ENCODE measurements at places on chromosomes 16 and 17. TPM values are rescaled to one million over a fixed set of nuclear protein-coding genes. Genes with fewer than 3 reads are reported as not detected.
A peak's percentile ranks its signal among the peaks of the same experiment; 100 is the strongest.

DNA sequence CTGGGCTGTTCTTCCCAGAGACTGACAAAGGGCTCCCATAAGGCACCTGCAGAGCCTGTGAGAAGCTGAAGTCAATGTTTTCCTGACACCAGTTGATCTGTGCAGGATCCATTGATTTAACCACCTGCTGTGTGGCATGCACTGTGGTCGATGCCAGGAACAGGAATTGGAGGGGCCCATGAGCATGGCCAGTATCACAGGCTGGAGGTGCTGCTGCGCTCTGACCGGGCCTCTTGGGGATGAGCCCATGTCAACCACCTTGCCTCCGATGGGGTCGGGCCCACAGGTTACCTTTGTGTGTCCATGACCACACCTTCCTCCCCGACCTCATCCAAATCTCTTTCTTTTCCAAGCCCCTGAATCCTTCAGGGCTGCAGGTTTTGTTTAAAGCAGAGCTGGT is 18.2 kb upstream of the STH start:
- no peaks in the 10 kb centered on the region for H3K4me1 ChIP-seq
- no peak overlapping the region for H3K27ac ChIP-seq
- no peak for DNase-seq
- no peak overlapping the region for H3K4me3 ChIP-seq
- H3K27me3 ChIP-seq = no peaks in the 10 kb centered on the region

GRCh38 chr17:13477180-13477611 is 124.5 kb downstream of the HS3ST3A1 start:
- no peaks in the 10 kb centered on the region for H3K4me1 ChIP-seq
- H3K36me3 ChIP-seq = no peaks in the 10 kb centered on the region
- DNase-seq = no peak
- no peak overlapping the region for H3K27ac ChIP-seq
- H3K27me3 ChIP-seq = no peaks in the 10 kb centered on the region

- H3K4me1 ChIP-seq = no peaks in the 10 kb centered on the region
- no peak overlapping the region for H3K4me3 ChIP-seq
- DNase-seq = no peak
- H3K27me3 ChIP-seq = no peaks in the 10 kb centered on the region
These were observed 131.0 kb downstream of the CCDC144A start for GRCh38 chr17:16820979-16821543.

- peak within 1 kb of the TSS; percentile 74 for H3K27ac ChIP-seq
- H3K27me3 ChIP-seq = peaks cover 98% of the 10 kb centered on the region
- no peaks in the 10 kb centered on the region for H3K36me3 ChIP-seq
These were observed at the start of gene SALL1 for GRCh38 chr16:51150888-51151320. Gene SALL1 (minus strand): TSS chr16:51151270. CDS start chr16:51151241, 29 bp downstream.

DNA sequence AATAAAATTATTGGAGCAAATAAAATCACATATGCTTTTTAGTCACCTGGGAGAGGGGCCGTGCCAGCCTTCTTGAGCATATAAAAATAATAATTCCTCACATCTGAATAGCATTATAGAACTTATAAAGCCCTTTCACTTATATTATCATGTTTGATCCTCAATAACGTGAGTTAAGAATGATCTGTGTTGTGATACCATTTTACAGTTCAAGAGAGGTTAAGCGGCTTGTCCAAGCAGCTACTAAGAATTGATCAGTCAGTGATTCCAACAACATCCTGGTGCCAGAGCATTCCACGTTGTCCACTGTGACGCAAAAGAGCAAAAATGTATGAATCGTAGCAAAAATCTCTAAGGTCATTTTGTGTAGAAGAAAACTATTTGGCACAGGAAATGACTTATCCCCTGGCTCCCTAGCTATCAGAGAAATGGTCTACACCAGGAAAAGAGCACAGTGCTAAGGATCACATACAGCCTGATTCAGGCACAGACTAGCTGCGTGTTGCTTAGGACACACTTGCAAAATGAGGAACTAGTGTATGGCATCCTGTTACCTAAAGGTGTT is 33.0 kb downstream of the ANKFN1 start:
- no peaks in the 10 kb centered on the region for H3K36me3 ChIP-seq
- H3K27ac ChIP-seq = no peak overlapping the region
- no peak overlapping the region for H3K4me3 ChIP-seq
- DNase-seq = no peak
- no peaks in the 10 kb centered on the region for H3K27me3 ChIP-seq
- H3K4me1 ChIP-seq = no peaks in the 10 kb centered on the region

DNA sequence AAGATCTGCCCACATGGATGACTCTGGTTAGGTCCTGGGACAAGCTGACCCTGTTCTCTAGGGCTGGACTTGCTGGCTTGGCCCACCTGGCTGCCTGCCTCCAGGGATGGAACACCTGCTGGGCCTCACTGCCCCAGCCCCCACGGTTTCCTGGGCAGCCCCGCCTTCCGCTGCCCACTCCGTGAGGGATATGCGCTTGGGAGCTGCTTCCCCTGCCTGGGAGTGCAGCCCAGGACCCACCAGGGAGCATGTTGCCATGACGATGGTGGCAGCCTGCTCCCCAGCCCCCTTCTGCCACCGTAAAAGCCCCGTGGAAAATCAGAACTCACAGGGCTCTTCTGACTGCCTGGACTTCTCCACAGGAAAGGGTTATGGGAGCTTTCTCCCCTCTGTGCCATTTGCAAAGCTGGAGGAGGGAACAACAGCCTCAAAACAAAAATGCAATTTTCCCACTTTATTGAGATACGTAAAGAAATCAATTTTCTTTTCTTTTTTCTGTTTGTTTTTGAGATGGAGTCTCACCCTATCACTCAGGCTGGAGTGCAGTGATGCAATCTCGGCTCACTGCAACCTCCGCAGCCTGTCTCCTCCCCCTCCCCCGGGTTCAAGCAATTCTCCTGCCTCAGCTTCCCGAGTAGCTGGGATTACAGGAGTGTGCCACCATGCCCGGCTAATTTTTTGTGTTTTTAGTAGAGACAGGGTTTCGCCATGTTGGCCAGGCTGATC is 18.0 kb upstream of the GAS7 start:
- DNase-seq = no peak
- H3K4me3 ChIP-seq = no peak overlapping the region
- H3K4me1 ChIP-seq = no peaks in the 10 kb centered on the region

DNA sequence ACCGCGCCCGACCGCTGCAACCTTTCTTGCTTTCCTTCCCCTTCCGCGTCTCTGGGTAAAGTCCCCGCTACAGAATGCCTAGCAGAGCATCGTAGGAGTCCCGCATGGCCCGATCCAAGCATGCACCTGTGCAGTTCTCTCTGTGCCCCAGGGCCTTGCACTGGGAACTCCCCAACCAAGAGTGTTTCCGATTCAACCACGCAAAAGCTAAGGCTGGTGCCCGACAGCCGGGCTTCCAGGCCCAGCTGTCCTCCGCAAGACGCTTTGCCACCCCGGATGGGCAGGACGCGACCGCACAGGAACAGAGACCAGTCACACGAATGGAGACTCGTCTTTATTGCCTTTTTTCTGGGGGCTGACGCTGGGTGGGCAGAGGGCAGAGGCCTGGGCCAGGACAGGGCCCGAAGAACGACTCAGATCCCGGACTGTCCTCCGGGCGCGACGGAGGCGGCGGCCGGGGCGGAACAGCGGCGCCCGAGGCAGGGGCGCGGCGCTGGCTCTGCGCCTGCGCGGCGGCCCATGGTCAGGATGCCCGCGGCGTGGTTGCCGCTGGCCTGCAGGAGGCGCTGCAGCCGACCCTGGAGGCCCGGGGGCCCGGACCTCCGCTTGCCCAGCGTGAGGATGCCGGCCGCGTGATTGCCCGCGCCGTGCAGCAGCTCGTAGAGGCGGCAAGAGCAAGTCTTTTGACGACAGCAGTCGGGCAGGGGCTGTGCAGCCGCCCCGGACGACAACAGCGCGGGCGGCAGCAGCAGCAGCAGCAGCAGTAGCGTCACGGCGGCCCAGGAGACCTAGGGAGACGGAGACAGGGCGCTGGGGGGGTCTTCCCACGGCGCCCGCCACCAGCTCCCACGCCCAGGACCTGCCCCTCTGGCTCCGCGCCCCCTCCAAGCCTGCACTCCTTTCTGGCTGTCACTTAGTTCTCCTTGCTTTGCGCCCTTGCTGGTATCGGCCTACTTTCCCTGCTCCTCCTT is 1.2 kb downstream of the HCRT start:
- H3K4me3 ChIP-seq = peak overlapping the region; percentile 41
- no peaks in the 10 kb centered on the region for H3K36me3 ChIP-seq
- H3K4me1 ChIP-seq = peaks cover 36% of the 10 kb centered on the region
- peak; percentile 83 for DNase-seq
- H3K27me3 ChIP-seq = peaks cover 31% of the 10 kb centered on the region

- peaks cover 9% of the 10 kb centered on the region for H3K27me3 ChIP-seq
- no peak for DNase-seq
- peaks cover 5% of the 10 kb centered on the region for H3K4me1 ChIP-seq
- H3K36me3 ChIP-seq = no peaks in the 10 kb centered on the region
- no peak overlapping the region for H3K27ac ChIP-seq
These were observed 18.4 kb upstream of the STAC2 start for GRCh38 chr17:39244016-39244599.

DNA sequence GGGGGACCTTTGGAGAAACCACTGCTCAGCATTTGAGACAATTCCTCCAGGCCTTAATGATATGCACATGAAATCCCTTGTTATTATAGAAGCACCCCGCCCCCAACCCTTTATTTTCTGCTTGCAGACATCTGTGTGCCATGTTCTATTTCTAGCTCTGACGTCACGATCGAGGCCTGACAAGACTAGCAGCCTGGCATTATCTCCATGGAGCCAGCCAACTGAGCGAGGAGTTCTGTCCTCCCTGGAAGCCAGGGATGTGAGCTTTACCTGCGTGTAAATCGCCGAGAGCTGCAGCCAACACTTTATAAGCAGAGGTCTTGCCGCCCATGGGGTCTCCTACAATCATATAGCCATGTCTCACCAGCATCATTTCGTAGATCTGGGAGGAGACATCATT is 116.9 kb downstream of the DNAH3 start:
- H3K36me3 ChIP-seq = no peaks in the 10 kb centered on the region
- no peak overlapping the region for H3K4me3 ChIP-seq
- H3K27ac ChIP-seq = no peak overlapping the region
- DNase-seq = no peak
- H3K27me3 ChIP-seq = no peaks in the 10 kb centered on the region
- H3K4me1 ChIP-seq = no peaks in the 10 kb centered on the region

DNA sequence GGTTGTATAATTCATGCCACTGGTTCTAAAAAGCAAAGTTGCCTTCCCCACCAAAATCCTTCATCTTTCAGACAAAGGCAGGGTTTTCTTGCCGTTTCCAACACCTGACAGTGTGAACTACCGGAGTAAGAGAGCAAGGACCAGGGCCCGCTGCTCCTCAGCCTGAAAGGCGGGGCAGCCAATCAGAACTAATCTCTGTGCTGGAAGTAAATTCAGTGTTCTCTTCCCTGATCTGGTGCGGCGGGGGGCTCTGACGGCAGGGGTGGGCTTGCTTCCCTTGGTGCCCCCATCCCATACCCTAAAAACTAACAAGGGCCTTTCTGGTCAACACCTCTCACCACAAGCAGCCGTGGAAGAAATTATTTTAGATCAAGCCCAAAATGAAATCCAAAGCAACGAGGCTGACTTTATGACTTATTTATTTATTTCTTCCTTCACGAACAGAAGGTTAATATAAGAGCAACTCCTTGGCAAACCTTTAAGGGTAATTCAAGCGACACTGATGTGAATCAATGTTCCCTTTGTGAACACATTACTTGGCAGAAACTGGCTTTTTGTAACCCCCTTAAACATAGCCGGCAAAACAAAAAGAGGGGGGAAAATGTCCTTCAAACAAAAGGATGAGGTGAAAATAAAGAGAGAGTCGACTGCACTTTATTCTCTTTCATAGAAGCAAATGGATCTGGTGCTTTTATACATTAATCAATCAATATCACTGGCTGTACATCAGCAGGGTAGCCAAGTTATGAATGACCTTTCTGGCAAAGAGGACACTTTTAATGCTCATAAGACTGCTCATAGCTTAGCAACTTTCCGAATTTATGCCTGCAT is 189.9 kb downstream of the ZFHX3 start:
- H3K4me3 ChIP-seq = no peak overlapping the region
- no peaks in the 10 kb centered on the region for H3K4me1 ChIP-seq
- H3K36me3 ChIP-seq = no peaks in the 10 kb centered on the region
- DNase-seq = no peak
- no peaks in the 10 kb centered on the region for H3K27me3 ChIP-seq
- peak overlapping the region; percentile 75 for H3K27ac ChIP-seq

- no peaks in the 10 kb centered on the region for H3K36me3 ChIP-seq
- DNase-seq = no peak
- H3K27me3 ChIP-seq = no peaks in the 10 kb centered on the region
- H3K4me1 ChIP-seq = no peaks in the 10 kb centered on the region
- H3K4me3 ChIP-seq = no peak overlapping the region
- H3K27ac ChIP-seq = no peak overlapping the region
These were observed 192.8 kb downstream of the C16orf78 start for GRCh38 chr16:49566432-49566831.

GRCh38 chr16:55605754-55606336 is 39.4 kb downstream of the CAPNS2 start:
- DNase-seq = no peak
- H3K4me1 ChIP-seq = no peaks in the 10 kb centered on the region
- H3K27me3 ChIP-seq = no peaks in the 10 kb centered on the region
- no peak overlapping the region for H3K4me3 ChIP-seq
- H3K36me3 ChIP-seq = no peaks in the 10 kb centered on the region

DNA sequence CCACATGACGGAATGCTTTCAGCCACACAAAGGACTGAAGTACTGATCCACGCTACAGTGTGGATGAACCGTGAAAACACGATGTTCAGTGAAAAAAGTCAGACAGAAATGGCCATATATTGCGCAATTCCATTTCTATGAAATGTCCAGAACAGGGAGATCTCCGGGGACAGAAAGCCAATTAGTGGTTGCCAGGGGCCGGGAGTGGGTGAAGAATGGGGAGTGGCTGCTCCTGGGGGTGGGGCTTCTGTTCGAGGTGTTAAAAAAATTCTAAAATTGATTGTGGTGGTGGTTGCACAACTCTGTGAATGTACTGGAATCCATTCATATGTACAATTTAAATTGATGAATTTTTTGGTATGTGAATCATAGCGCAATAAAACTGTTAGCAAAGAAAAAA is 154.8 kb upstream of the HSBP1 start:
- H3K27me3 ChIP-seq = no peaks in the 10 kb centered on the region
- no peak overlapping the region for H3K27ac ChIP-seq

DNA sequence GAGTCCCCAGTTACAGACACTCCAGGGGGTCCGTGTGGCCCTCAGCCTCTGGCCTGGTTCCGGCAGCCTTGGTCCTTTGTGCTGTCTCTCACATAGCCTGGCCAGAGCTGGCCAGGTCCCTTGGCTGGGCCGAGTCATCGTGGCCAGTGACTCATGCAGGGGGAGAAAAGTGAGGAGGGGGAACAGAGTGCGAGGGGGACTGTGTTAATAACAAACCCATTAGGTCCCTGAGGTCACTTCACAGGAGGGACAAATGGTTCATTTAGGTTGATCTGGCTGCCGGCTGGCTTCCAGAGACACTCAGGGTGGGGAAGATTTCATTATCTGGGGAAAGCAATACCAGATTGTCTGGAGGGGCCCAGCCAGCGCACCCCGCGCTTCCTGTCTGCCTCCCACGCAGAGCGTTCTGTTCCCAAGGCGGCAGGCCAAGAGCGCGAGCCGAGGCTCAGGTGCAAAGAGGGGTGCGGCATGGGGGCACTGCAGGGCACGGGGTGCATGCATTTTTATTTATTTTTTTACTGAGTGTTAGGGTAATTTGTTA is 223.1 kb downstream of the SEC14L1 start:
- H3K36me3 ChIP-seq = no peaks in the 10 kb centered on the region
- DNase-seq = no peak
- H3K27me3 ChIP-seq = no peaks in the 10 kb centered on the region

The SLC47A1 gene
- total RNA-seq = 0.96 TPM

The KCNJ18 gene
- total RNA-seq = not detected

The CDH5 gene
- total RNA-seq = 6.0 TPM

The ADAD2 gene
- not detected for total RNA-seq

The PIGL gene
- 127 TPM for total RNA-seq

The KRT28 gene
- not detected for total RNA-seq

Data from transverse colon (tissue), 4 donors.